ENCODE measurements at places on chromosomes 2 and 18.

- DNase-seq = no peak
Measured at GRCh38 chr18:78595924-78596573, 383.6 kb upstream of the SALL3 start.

GRCh38 chr18:543447-544078, 36.6 kb upstream of the CETN1 start:
- DNase-seq = no peak

GRCh38 chr2:143146366-143146765, 17.1 kb downstream of the ARHGAP15 start:
- DNase-seq = no peak

DNA sequence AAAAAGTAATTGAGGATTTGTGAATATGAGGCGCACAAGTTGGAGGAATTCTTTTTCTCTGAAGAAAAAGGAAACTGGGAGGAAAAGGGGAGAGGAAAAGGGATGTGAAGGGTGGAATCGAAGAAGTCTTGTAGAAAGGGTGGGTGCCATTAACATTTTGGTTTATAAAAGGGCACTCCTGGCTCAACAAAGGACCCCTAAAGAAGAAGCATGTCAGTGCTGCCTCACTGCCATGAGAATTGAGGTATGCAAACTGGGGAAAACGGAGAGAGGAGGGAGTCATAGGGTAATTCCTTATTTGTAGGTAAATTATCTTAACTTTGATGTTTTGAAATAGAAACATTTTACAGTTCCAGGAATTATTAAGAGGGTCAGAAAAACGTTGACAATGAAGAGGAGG, 207.2 kb downstream of the NAPG start:
- DNase-seq = no peak

GRCh38 chr2:26672818-26673393, 19.6 kb upstream of the KCNK3 start:
- no peak for DNase-seq

DNA sequence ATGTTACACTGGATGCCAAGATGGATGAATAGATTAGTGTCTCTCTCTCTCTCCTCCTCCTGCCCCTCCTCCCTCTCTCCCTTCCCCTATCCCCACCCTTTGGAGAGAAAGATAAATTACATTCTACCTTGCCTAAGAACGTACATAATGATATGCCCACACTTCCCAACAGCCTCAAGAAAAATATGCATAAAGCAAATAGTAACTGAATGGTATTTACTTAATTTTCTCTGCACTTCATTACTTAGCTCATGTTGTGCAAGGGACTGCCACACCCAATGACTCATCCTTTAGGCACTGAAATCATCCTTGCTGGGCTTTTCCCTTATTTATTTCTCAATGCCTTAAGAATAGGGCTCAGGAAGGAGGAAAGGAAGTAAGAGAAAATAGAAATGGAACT, 137.3 kb upstream of the PID1 start:
- no peak for DNase-seq

- no peak for DNase-seq
Measured at GRCh38 chr2:206112108-206112507, 26.1 kb upstream of the INO80D start.

DNA sequence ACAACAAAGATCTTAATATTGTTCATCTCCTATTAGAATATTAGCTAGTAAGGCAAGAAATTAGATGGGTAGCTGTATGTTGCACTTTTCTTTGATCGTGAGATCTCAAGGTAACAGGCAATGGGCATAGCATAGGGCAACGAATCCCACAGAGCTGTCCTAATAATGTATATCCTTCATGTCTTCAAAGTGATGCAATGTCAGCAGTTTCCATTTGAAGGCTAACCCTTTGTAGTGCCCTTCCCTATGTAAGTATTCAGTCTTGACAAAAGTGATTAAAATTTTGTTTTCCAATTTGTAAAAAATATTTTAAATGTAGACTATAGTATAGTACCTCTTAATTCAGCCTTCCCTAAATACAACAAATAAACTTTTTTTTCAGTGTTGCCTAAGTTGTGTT, 112.5 kb downstream of the PKP4 start:
- DNase-seq = no peak

DNA sequence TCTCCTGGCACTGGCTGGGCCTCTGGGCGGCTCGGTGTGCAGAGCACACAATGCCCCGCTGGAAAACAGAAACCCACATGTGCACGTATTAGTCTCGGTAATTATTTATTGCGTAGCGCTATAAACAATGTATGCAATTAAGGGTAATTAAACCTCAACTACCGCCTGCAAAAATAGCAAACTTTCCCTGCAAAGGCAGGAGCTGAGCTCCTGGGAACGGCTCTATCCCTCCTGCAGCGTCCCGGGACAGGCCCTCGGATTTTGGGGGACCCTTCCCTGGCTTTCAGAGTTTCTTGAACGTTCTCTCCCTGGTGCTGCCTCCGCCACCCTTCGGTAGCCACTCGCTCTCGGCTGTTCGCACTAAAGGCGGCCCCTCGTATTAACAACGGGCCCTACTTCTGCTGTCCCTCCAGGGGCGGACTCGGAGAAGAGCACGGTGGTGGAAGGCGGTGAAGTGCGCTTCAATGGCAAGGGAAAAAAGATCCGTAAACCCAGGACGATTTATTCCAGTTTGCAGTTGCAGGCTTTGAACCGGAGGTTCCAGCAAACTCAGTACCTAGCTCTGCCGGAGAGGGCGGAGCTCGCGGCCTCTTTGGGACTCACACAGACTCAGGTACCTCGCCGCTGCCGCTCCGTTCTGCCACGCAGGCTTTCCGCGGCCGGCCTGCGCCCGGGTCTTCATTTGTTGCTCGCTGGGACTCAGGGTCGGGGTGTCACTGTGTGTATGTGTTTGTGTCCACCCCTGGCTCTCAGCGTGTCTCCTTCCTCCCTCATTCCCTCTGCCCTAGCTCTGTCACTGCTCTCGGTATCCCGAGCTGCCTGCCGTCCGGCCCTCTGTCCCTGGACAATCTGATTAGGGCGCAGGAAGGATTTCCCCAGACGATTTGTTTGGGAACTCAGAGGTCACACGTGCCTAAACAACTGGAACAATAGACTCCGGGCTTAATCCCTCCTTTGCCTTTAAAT, 1.2 kb downstream of the DLX1 start:
- DNase-seq = no peak

- no peak for DNase-seq
Measured at GRCh38 chr2:71834796-71835195, 312.9 kb downstream of the CYP26B1 start.

GRCh38 chr2:219664944-219665343, 37.5 kb downstream of the SLC4A3 start:
- DNase-seq = peak; percentile 76

DNA sequence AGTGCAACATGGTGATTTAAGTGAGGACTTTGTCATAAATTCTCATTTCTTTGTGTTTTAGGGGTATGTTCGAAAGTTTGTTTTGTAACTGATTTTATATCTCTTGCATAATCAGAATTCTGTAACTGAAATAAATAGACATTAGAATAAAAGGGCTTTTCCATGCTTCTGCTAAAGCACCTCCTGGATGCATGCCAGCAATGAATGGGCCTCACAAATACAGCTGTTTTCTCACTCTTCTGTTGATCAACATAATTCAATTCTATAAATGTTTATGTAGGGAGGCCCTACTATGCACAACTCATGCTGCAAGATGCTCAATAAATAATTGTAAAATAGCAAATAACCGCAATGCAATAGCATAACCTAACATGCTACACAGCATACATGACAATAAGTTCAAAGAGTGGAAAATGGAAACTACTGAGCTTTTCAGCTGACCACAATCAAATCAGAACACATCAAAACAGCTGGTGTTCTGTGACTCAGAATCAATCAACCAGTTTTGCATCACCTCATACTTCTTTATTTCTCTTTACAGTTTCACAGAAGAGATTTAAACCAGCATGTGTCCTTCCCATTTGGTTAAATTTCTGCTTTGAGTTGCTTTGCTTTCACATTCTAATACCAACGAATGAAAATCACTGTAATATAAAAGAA, 11.0 kb downstream of the CDH7 start:
- no peak for DNase-seq
